ENCODE measurements at places on chromosomes 3 and 15.

DNA sequence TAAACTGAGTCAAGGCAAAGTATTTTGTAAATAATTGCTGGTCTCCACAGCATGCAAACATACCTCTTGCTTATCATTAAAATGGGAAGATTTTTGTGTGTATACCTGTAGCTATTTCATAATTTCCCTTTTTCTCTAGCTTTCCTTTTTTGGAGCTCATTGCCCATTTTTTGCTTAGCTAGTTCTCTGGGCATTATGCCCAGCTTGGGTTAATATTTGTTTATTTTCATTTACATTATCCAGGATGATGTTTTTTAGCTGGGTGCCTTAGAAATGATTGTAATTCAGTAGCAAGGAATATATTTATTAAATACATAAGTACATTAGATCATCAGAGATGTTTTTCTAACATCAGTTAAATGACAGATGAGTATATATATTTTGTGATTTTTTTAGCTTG, 1271.7 kb upstream of the GBE1 start:
- DNase-seq, result no peak

DNA sequence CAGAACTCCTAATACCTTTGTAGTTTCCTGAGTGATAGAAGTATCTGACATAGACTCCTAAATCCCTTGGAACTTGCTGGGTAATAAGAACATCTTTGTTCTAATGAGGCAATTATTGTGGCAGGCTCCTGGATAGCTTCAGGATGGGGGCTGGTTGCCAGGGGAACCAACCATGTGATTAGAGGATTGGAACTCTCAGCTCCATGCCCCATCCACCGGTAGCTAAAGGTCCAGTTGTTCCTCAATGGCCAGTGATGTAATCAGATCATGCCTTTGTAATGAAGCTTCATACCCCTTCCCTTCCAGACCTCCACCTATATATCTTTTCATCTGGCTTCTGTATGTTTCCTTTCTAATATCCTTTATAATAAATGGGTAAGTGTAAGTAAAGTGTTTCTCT, 221.2 kb upstream of the ALCAM start:
- DNase-seq, result no peak

DNA sequence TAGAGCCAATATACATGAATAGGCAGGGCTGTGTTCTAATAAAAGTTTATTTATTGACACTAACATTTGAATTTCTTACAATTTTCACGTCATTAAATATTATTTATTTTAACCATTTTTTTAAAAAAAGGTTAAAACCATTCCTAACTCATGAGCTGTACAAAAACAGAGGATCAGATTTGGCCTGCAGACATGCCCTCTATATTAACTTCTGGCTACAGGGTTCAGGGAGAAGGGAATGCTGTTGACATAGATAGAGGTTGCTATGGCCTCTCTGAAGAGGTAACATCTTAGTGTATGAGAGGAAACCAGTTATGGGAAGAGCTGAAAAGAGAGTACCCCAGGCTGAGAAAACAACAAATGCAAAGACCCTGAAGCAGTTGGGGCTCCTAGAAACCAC, 19.1 kb upstream of the RAP2B start:
- no peak for DNase-seq

DNA sequence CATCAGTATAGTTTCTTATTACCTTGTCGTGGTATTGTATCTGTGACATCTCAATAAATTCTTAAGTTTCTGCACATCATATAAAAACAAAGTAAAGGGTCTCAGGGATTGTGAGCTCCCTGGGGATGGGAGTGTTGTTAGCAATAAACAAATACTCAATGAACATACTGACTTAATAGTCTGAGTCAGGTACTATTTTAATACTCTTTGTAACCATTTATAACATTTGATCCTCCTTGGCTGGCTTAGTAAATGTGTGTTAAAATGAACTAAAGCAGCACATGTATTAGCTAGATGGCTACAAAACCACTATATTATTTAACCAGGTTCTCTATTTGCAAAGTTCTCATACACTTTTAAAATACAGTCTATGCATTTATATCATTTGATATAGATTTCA, 1.8 kb downstream of the ICE2 start:
- no peak for DNase-seq

- peak; percentile 78 for DNase-seq
Observed at GRCh38 chr3:52446631-52447511, 2.0 kb upstream of the SEMA3G start.

DNA sequence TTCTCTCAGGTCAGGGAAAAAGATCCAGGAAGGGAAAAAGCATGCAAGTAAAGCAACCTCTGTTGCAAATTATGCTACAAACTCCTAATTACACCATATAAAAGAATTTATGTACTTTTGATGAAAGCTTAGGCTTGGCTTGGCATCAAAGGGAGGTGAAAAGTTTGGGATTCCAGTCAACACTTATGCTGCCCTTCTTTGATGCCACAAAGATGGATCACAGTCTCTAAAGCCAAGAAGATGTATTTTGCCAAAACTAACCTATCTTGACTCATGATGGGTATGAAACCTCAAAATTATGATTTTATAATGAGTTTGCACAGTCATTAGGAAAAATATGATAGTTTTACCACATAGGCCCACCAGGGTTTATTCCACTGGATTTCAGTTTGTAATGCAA, 101.0 kb upstream of the CCDC80 start:
- DNase-seq, result no peak

GRCh38 chr3:12224181-12225147, 64.4 kb upstream of the PPARG start:
- DNase-seq, result no peak

DNA sequence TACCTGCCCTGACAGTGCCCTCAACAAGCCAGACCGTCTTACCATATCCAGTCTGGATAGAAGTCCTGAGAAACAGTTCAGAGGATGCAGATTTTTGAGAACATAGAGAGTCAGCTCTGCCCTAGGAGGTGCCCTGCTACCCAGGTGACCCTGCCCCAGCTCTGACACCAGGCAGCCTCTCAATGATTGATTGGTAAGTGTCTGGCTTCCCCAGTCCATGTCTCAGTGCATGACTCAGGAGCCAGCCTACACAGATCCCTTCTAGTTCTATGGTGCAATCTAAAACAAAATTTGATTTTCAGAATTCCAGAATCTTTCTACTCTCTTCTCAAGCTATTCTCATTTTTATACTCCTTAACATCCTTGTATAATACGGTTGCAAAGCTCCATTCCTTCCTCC, 292.1 kb downstream of the VPS13C start:
- no peak for DNase-seq

GRCh38 chr3:102605153-102605552, 170.3 kb downstream of the ZPLD1 start:
- no peak for DNase-seq

DNA sequence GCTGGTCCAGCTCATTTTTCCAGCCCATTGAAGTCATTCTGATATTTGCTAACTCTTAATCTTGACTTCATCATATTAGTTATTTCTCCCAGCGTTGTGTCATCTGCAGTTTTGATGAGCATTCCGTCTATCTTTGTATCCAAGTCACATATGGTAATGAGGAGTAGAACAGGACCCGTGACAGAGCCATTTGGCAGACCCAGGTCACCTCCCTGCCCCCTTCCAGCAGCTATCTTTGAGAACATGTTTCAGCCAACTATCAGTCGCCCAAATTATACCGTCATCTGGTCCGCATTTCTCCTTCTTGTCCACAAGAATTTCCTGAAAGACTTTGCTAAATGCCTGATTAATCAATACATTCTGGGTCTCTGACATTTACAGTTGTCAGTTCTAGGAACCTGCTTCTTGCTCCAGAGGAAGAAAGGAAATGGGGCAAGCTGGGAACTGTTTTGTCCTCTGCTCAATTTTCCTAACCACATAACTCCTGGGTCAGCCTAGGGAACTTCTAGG, 347.1 kb upstream of the NR2E3 start:
- no peak for DNase-seq

GRCh38 chr3:72223116-72223515, 438.2 kb upstream of the PROK2 start:
- no peak for DNase-seq

DNA sequence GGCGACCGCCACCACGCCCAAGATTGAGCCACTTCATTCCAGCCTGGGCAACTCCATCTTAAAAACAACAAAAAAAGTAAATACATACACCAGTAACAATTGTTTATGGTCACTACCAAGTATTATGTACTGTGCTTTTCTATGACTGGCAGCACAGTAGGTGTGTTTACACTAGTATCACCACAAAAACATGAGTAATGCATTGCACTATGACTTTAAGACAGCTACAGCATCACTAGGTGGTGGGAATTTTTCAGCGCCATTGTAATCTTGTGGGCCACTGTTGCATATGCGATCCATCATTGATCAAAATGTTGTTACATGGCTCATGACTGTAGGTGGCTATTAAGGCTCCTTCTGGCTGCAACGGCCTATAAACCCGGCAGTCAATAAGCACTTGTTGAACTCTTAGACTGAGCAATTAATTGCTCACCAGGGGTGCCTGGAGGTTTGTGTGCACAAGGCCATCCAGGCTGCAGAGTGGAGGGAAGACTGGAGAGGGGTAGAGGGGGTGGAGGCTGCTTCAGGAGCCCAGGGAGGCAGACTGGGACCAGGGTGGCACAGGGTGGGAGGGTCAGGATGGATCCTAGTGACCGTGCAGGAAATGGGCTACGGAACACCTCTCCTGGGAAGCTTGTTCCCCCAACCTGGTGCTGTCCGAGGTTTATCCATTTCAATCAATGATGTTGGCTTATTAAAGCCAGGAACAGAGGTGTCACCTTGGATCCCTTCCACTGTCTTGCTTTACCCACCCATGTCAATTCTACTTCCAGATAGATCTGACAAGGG, 17.9 kb upstream of the COPG1 start:
- no peak for DNase-seq

DNA sequence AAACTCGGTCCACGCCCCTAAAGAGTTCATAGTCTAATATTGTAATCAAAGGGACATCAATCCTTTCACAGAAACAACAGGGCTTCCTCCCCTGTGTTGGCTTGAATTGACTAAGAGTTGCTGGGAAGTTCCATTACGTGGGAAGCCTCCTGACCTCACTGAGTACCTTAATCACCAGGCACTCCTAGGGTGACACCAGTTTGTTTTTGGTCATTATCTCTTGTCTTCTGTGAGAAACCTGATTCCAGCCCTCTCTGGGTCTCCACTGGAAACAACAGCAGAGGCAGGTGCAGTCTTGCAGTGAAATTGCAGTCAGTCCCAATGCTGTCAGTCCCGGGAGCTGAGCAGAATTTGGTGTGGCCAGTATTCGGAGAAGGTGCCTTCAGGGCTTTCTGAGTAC, 55.4 kb downstream of the BOC start:
- DNase-seq, result no peak

DNA sequence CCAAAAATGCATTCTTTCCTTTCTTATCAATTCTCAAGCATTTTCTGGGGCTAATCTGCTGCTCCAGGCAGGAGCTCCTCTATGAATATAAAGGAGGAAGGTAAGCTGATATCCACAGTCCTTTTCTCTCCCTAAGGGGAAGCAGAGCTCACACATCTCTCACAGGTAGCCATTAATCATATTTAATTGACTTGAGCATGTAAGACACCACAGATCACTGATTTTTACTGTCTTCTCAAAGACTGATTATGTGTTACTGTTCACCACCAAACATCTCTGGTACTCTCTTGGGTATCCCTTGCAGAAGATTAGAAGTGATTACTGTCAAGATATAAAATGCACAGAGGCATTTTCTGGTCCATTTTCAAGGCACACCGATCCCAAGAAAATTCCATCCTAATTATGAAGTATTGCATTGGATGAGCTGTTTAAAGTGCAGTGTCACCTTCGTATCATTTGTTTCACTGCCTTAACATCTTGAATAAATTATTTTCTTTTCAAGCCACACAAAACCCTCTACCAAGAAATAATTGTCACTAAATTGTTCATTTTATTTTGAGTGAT, 100.7 kb downstream of the ARPP21 start:
- DNase-seq, result no peak

DNA sequence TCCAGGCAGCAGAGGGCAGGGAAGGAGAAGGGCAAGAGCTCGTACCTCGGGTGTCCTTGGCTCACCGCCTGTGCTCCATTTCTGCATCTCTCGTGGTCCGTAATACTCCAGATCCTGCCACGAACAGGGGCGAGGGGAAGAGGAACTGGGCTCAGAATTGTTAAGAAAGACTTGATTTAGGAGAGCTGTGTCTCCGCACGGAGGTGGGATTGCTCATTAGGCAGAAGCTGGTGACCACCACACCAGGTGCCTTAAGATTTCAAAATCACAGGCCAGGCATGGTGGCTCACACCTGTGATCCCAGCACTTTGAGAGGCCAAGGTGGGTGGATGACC, 37.2 kb upstream of the BDH1 start:
- DNase-seq, result no peak

DNA sequence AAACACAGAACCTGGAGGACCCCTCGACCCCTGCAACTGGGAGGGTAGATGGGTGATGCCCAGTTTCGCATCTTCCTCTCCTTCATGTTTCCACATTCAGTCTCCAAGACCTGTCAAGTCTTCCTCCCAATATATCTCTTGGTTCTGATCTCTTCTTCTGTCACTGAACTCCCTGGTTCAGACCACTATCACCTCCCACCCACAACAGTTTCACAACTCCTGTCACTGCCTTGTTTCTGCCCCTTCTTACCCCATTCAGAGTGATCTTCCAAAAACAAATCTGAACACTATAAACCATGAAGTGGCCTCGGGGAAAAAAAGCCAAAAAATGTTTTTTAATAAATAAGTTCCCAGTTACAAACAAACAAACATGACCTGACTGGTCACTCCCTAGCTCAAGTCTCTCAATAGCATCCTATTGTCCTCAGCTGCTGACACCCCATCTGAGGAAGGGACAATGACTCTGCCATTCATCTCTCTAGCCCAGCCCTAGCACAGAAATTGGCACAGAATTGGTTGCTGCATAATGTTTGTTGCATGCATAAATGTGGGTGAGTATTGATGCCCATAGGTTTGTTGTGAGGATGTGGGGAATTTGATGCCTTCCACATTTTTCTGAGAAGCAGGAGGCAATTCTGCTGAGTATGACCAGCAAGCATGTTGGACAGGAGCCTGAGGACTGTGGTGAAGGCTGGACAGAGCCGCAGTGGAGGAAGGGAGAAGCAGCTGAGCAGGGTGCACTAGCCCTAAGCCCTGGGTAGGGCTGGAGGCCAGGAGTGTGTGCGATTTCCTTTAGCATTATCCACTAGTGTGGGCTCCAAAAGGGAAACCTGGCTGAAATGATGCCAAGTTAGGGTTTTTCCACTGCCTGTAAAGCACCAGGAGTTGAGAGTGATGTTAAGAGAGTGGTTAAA, 12.2 kb upstream of the XYLB start:
- no peak for DNase-seq

DNA sequence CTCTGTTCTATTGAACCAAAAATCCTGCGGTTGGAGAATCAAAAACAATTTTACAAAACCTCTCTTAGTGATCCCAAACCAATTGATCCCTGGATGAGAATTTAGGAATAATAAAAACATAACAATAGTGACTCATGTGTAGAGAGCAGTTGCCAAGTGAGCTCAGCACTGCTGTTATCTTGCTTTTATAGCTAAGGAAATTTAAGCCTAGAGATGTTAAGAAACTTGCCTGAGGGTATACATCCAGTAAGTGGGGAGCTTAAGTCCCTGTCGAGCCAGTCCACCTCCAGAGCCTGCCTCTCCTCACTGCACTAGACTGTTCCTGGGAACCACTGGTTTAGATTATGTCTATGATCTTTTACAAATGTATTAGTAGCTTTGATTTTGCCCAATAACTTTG, 358.4 kb upstream of the LMCD1 start:
- DNase-seq, result no peak

Data from AML-193 (cell line).